Naive B cell (primary cell): ENCODE measurements at places on chromosomes 16 and 17. TPM values are rescaled to one million over a fixed set of nuclear protein-coding genes. Genes with fewer than 3 reads are reported as not detected.

The GNGT2 gene
- polyA plus RNA-seq, result 13.6 TPM

DNA sequence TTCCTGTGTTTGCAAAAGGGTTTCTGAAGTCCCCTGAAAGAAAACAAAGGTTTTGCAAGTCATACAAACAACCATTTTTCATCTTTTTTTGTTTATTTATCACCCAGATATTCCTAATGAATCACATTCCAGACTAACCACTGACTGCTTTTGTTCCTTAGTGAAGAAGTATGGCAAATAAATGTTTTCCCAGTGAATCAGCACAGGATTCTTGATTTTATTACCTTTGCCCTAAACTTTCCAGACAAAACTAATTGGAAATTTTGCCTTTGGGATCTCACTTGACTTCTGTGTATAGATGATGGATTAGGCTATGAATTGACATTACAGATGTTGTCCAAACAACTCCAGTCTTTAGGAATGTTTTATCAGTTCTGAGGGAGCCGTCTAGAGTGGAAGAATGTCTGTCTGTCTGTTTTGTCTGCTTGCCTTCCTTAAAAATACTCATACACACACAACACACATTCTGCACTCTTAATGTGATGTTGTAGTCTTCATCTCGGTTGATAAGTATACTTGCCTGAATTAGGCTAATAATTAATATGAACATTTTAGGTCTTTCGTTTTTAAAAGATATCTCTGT is 48.9 kb downstream of the VMP1 start:
- no peak overlapping the region for H3K4me3 ChIP-seq
- H3K36me3 ChIP-seq, result peaks cover 8% of the 10 kb centered on the region
- H3K4me1 ChIP-seq, result no peaks in the 10 kb centered on the region

DNA sequence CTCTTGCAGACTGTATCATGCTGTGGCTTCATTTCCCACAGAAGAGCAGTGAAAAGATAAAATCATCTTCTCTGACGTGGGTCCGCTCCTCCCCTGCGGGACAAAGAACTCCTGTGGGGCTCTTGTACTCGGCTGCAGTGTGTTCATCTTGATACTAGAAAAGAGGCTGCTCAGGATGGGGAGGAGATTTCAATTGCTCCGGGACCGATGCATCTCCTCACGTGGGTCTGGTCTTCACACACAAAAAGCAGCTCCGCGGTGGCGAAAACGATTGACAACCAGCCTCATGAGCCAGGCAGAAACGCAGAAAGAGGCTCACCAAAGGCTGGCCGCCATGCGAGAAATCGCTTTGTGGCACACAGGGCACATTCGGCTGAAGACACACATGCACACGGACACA is 14.4 kb upstream of the KCNJ18 start:
- H3K36me3 ChIP-seq, result no peaks in the 10 kb centered on the region
- no peak overlapping the region for H3K4me3 ChIP-seq
- no peak overlapping the region for H3K27ac ChIP-seq
- peaks cover 4% of the 10 kb centered on the region for H3K4me1 ChIP-seq
- no peaks in the 10 kb centered on the region for H3K27me3 ChIP-seq

The CORO6 gene
- polyA plus RNA-seq, result not detected
